ENCODE measurements at places on chromosomes 6 and 20.

DNA sequence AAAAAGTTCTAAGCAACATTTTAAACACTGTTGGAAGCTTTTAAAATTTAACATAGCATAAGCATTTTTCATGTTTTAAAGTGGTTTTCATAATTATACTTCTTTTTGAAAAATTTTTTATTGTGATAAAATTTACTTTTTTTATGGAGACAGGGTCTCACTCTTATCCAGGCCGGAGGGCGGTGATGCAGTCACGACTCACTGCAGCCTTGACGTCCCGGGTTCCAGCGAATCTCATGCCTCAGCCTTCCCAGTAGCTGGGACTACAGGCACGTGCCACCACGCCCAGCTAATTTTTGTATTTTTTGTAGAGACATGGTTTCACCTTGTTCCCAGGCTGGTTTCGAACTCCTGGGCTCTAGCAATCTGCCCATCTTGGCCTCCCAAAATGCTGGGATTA lies 46.1 kb upstream of the TULP4 start:
- no peak for DNase-seq

- no peak for DNase-seq
These were observed 385.0 kb downstream of the CD83 start for GRCh38 chr6:14502551-14502950.

GRCh38 chr6:107061125-107062020 lies 33.4 kb downstream of the MTRES1 start:
- no peak for DNase-seq

DNA sequence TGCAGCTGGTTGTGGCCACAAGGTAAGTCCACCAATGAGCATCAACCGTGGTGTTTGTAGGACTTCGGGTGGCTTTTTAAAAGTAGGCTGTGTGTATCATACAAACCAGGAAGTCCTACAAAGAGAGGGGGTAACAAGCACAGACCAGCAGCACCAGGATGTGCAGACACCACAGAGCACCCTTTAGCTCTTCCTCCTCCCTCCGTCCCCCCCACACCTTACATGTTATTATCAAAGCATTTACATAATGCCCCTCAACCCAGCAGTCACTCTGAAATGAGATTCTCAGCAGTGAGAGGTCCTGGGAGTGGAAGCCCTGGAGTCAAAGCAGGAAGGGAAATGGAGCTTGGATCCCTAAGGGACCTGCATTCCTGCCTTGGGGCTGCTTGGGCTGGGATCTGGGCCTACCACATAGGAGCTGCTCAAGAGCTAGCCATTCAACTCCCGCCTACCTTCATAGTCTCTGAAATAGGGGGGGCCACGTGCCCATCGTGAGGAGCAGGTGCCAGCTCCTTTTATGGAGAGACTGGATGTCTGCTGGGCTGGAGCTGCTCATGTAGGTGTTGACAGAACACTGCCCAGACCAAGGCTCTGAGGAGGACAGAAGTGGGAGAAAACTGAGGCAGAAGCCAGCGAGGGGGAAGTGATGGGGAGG lies 90.6 kb downstream of the PSMB1 start:
- peak; percentile 51 for DNase-seq

DNA sequence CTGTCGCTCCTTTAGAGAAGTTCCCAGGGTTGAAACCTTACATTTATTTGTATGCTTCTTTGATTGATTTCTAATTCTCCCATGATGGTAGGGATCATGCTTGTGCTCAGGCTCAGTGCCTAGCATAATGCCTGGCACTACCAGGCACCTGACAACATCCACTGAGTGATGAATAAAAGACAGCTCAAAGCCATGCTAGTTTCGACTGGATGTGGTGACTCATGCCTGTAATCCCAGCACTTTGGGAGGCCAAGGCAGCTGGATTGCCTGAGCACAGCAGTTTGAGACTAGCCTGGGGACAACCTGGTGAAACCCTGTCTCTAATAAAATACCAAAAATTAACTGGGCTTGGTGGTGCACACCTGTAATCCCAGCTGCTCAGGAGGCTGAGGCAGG lies 11.6 kb upstream of the CD164 start:
- no peak for DNase-seq

- no peak for DNase-seq
These were observed 16.2 kb downstream of the LATS1 start for GRCh38 chr6:149701714-149702113.

- no peak for DNase-seq
These were observed 1.4 kb upstream of the LAMA5 start for GRCh38 chr20:62368392-62368975.

- no peak for DNase-seq
These were observed 322.9 kb upstream of the TFAP2D start for GRCh38 chr6:50390416-50390815.
